ENCODE measurements at places on chromosomes 4 and X.

DNA sequence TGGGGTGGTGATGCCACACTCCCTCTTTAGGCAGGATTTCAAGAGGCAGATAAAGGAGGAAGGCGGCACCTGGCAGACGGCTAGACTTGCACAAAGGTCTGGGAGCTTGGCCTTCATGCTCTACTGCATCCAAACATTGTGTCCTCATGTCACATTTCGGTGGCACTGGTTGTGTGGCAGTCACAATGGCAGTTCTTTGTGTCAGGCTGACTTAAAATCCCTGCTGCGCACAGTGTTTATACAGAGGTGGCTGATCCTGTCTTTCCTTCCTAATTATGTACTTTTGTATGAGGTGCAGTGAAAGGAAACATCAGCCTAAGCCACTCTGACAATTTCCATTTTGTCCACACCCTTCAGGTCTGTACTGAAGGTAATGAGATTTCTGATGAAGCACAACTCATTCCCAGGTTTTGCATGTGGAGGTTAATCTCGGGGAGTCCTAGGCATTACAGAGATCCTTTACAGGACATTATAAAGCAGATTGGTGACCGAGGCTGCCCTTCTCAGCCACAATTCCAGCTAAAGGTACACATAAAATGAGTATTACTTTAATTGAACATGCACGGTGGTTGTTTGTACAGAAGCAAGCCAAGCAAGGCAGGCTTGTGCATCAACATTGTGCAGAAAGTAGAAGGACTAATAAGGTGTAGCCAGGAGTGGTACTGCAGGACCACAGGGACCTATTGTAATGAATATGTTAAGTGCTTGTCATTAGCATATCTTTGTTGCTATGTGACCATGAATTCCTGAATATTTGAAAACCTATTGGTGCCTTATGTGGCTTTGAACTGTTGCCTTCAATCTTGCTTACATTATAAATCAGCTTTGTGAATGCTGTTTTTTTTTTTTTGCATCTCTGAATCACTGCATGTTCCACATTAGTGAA is 147.6 kb downstream of the STK32B start:
- peak; percentile 62 for DNase-seq

- DNase-seq, result no peak
Observed at GRCh38 chrX:105636667-105637066, 185.7 kb upstream of the NRK start.

DNA sequence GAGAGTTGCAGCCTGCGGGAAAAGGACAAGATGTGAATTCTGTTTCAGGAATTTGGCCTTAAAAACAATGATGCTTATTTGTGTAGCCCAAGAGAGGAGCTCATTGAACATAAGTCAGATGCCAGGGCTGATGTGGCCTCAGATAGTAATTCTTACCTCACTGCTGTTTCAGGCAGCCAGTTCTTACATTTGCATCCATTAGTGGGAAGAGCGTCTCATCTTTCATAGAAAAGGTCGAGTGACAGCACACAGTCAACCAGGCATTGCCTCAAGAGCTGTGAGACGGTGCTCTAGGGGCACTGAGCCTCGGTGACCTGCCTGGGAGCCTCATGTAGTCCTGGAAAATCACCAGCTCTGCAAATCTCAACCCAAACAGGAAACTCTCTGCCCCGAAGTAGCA is 174.9 kb upstream of the FRG1 start:
- no peak for DNase-seq

GRCh38 chr4:26076896-26077295 is 162.9 kb downstream of the SMIM20 start:
- no peak for DNase-seq

- DNase-seq, result no peak
Observed at GRCh38 chrX:114985967-114986592, 31.3 kb downstream of the IL13RA2 start.

- DNase-seq, result no peak
Observed at GRCh38 chr4:18463987-18464559, 442.5 kb upstream of the LCORL start.

GRCh38 chr4:139798456-139798855 is 132.8 kb downstream of the MGST2 start:
- DNase-seq, result no peak

DNA sequence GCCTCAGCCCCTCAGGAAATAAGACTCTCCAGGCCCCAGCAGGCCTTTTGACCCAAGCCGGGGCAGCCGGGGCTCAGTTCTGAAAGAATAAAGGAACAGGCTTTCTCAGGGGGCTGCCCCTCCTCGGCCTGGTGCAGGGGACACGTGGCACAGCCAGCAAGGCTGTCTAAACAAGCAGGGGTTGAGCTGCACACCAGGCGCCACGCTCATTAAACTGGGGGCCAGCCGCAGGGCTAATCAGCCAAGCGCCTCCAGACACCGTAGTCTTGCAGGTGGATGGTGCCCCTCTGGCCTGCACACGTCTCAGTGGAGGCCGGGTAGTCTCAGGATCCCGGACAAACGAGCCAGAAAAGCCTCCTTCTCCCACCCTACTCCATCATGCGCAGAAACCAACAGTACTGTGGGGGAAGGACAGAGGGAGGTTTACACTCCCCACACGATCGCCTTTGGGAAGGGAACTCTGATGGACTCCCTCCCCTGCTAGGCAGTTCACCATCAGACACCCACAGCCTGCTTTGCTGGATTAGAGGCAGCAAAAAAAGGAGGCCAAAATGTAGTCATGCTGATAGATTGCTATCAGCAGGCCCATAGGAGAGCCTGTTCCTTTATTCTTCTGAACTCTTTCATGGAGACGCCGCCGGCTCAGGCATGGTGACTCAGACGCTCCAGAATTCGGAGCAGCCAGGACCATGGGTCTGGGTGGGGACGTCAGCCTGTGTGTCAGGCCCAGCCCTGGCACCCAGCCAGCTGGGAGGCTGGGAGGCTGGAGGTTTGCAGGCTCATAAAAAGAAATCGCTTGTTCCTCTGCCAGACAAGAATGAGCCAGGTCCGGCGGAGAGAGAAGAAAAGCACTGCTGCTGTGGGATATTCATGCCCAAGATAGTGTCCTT is 342.4 kb downstream of the BCOR start:
- no peak for DNase-seq

- no peak for DNase-seq
Observed at GRCh38 chr4:57102050-57102624, 8.0 kb downstream of the IGFBP7 start.

DNA sequence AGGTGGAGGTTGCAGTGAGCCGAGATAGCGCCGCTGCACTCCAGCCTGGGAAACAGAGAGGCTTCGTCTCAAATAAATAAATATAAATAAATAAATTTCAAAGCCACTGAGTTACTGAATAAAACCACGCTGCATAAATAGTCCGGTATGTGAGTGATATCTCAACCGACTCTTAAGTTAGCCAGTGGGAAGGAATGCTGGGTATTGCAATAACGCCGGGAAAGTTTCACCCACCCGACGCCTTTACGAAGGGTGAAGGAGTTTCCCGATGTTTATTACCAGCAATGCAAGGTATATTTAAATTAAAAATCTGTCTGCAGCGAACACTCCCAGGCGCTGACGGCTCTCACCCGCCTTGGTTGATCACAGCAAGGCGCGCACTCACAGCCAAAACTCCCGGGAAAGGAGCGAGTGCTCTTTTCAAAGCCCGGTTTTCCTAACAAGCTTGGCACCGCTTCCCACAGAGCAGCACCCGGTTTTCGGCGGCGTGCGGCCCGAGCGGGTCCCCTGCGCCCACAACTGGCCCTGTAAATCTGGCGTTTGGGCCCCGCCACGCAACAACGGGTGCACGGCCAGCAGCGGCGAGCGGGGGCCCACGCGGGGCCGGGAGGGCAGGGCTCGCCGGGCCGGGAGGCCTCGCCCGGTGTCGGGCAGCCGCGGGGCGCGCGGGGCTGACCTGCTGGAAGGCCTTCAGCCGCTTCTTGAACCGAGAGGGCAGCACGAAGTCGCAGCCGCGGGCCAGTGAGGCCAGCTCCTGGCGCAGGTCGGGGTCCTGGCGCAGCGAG is 13.7 kb downstream of the PPP2R3B start:
- DNase-seq, result no peak

DNA sequence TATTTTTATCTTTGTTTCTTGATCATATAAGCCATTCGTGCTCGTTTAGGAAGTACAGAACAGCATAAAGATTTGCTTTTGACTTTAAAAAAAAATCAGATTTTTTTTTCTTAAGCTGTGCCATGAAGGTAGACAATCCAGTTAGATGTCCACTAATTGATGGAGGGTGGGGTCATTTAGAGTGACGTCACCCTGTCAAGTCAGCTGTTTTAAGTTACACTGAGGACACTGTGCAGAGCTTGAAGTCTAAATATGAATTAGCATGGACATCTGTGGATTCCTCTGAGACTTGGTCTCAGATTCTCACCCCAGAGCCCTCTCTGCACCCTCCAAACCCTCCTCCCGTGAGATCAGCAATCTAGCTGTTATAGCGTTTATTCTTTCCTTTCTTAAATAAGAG is 63.9 kb downstream of the ENPP6 start:
- no peak for DNase-seq

GRCh38 chrX:79524642-79525041 is 157.5 kb upstream of the ITM2A start:
- DNase-seq, result no peak

GRCh38 chr4:27484216-27484615 is 623.6 kb downstream of the STIM2 start:
- no peak for DNase-seq

GRCh38 chr4:128725405-128726055 is 84.0 kb upstream of the JADE1 start:
- no peak for DNase-seq

DNA sequence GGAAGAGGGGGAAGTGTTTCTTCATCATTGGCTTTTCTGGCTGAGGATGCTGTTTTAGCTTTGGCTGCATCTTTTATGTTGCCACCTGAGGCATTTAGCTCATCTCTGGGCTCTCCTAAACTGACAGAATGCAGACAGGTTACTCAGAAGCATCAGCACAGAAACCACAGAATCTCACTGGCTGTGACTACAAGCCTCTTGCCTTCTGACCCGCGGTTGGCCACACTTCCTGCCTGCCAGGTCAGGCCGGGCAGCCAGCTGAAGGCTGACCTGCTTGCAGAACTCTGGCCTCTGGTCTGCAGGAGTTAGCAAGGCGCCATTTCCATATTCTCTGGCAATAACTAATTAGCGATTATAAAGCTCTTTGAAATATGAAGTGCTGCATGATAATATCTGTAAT is 366.5 kb downstream of the MID1IP1 start:
- no peak for DNase-seq

- DNase-seq, result no peak
Observed at GRCh38 chrX:11341274-11342201, 48.3 kb downstream of the AMELX start.

DNA sequence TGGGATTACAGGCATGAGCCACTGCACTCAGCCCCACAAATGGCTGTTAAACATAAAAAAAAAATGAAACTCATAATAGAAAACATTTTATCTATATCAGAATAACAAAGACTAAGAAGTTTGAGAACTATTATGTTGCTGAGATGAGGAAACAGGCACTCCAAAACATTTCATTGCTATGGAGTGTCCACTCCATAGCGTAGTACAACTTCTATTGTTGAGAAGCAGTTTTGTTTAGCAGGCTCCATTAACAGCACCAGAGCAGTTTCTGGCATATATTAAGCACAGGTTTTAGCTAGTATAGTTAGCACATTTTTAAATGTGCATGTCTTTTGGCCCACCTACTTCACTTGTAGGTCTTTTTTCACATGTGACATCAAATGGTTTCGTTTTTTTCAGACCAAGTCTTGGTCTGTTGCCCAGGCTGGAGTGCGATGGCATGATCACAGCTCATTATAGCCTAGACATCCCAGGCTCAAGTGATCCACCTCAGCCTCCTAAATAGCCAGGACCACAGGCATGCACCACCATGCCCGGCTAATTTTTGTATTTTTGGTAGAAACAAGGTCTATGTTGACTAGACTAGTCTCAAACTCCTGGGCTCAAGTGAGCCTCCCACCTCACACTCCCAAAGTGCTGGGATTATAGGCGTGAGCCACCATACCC is 5.8 kb downstream of the HMGB2 start:
- DNase-seq, result no peak

DNA sequence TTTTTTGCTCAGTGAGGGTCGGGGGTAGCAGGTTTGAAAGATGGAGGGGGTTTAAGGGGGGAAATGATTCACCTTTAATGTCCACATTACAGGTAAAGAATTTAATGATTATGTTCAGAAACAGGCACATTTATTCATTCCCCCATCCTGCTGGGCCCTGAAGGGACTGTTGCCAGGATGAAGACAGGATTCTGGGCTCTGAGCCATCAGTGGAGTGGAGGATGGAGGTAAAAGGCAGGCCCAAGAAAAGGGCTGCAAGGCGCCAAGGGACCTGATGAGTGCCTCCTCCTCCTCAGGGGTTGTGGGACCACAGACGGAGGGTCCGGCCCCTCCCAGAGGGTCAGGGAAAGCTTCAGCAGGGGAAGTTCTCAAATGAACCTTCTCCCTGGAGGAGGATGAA is 40.4 kb upstream of the PROM1 start:
- DNase-seq, result no peak

GRCh38 chr4:139825523-139826014 is 159.9 kb downstream of the MGST2 start:
- peak; percentile 63 for DNase-seq

DNA sequence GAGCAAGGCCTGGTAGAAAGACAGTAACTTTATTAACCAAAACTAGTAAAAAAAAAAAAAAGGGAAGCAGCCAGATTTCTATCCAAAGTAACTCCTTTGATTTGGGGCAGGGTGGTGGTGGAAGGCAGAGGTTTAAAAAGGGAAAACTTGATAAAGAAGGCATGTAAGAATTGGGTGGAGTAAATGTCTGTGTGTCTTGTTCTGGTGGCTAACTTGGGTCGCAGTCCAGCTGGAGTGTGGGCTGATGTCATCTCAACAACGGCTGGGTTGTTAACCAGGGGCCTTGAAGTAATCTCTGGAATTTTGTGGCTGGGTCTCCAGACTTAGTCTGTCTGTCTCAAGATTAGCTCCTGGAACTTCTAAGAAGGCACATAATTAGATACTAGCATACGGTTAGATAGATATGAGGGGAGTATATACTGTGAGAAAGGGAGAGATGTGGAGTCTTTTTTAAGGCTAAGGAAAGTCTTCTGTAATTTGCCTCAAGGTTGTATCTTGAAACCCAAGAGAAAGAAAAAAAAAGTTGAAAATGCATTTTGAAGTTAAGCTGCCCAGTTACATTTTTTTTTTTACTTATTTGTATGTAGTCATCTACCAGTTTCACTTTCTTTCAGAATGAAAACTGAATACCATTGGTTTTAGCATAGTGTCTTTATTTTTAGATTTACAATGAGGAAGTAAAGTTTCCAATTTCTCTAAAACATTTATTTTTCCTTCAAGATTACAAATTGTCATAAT is 48.3 kb downstream of the MTHFD2L start:
- DNase-seq, result no peak

- no peak for DNase-seq
Observed at GRCh38 chrX:7145454-7145853, 2.1 kb upstream of the STS start.

DNA sequence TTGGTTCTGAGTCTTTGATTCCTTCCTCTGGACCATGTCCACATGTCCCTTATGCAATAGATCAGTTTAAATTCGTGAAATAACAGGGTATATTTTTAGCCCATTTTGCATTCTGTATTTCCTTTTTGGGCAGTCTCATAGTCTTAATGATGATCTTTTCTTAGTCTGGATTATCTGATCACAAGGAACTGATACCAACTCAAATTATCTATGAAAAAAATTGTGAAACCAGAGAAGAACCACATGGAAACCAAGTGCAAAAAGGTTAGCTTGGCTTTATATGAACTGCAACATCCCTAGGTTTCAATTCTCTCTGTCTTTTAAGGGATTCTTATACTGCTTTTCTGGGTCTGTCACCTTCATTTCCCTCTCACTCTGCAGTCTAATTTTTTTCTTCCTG is 608.6 kb upstream of the AADAT start:
- no peak for DNase-seq
